ENCODE measurements at places on chromosomes 1 and 21. TPM values are rescaled to one million over a fixed set of nuclear protein-coding genes. Genes with fewer than 3 reads are reported as not detected.

The SPRR2E gene
- not detected for total RNA-seq

The SPRR1B gene
- total RNA-seq: not detected

The C1QTNF12 gene
- 0.45 TPM for total RNA-seq

The ITGB2 gene
- 6.8 TPM for total RNA-seq

The PRR9 gene
- not detected for total RNA-seq

The CHRM3 gene
- 41.6 TPM for total RNA-seq

The FAM163A gene
- total RNA-seq: 0.36 TPM

The ROR1 gene
- total RNA-seq: 14.0 TPM

The DNAJB4 gene
- total RNA-seq: 39.1 TPM

The REN gene
- total RNA-seq: not detected
